ENCODE measurements at places on chromosomes 16 and 17. TPM values are rescaled to one million over a fixed set of nuclear protein-coding genes. Genes with fewer than 3 reads are reported as not detected.

COQ9 gene
- 36.4 TPM for total RNA-seq

KRT9 gene
- total RNA-seq: not detected

NOXO1 gene
- not detected for total RNA-seq

PPL gene
- not detected for total RNA-seq

DNA sequence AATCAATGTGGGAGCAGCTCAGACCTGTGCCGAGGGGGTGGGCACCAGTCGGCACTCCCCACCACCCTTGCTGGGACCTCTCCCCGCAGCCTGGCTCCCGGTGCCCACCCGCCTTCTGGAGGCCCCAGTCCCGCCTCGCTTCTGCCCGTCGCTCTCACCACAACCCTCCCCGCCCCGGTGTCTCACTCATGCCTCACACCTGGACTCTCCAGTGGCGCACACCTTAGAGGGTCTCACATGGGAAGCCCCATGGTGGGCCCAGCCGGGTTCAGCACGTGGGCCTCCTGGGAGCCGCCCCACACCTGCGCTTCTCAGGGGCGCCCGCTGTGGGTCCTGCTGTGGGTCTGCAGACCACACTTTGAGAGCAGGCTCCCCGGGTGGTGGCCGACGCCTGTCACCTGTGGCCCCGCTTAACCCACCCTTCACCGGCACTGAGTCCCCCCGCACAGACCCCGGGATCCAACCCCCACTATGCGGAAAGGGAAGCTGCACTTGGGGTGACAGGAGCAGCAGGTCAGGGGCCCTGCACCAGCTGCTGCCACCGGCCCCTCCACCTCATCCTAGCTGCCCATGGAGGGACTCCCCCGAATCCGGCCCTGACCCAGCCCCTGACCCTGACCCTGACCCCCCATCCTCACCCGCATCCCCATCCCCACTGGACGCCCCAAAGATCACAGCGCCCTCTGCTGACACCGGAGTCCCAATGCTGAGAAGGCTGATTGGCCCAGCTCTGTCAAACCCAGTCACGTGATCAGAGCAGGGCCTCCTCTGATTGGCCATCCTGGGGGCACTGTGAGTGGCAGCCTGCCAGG lies 27.4 kb upstream of the SLC38A10 start:
- ATAC-seq: peak; percentile 94

DNA sequence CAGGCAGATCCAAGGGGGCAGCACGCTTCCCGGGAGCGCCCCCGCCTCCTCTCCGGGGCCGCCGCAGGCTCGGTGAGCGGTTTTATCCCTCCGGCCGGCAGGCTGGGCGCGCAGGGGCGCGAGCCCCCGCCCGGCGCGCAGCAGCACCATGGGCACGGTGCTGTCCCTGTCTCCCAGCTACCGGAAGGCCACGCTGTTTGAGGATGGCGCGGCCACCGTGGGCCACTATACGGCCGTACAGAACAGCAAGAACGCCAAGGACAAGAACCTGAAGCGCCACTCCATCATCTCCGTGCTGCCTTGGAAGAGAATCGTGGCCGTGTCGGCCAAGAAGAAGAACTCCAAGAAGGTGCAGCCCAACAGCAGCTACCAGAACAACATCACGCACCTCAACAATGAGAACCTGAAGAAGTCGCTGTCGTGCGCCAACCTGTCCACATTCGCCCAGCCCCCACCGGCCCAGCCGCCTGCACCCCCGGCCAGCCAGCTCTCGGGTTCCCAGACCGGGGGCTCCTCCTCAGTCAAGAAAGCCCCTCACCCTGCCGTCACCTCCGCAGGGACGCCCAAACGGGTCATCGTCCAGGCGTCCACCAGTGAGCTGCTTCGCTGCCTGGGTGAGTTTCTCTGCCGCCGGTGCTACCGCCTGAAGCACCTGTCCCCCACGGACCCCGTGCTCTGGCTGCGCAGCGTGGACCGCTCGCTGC lies 832 bp downstream of the CDK5R1 start:
- peak; percentile 53 for ATAC-seq

- no peak for ATAC-seq
Observed at GRCh38 chr17:40579471-40579870, 14.2 kb upstream of the CCR7 start.

DNA sequence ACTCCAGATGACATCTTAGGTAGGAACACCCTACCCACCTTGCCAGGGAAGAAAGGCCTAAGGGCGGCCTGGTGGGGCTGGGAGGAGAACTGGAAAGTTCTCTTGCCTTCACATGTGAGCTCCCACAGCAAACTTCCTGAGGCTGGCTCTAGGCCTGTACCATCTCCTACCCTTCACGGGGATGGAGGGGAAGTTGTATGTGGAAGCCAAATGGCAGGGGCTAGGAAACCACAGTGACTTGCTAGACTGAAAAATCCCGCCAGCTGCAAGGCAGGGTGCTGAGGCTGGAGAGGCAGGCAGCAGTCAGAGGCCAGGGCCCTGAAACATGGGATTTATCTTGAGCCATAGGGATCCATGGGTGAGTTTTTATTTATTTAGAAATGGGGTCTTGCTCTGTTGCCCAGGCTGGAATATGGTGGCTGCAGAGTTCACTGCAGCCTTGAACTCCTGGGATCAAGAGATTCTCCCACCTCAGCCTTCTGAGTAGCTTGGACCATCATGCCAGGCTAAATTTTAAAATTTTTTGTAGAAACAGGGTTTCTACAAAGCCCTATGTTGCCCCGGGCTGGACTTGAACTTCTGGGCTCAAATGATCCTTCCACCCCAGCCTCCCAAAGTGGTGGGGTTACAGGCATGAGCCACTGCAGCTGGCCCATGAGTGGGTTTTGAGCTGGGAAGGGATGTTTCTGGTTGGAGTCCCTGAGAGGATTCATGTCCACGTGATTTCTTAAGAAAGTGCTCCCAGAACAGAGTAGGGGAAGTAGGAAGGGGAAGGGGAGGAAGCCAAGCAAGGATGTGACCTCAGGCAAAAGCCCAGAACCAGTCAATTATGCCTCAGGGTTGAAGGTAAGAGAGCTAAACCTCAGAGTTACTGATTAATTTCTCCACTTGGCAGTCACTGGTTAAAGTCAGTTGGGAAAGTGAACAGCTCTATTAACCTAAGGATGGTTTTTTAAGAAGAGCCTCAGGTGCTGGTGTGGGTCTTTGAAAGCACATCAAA lies 4.0 kb upstream of the KAT8 start:
- ATAC-seq: no peak

DNA sequence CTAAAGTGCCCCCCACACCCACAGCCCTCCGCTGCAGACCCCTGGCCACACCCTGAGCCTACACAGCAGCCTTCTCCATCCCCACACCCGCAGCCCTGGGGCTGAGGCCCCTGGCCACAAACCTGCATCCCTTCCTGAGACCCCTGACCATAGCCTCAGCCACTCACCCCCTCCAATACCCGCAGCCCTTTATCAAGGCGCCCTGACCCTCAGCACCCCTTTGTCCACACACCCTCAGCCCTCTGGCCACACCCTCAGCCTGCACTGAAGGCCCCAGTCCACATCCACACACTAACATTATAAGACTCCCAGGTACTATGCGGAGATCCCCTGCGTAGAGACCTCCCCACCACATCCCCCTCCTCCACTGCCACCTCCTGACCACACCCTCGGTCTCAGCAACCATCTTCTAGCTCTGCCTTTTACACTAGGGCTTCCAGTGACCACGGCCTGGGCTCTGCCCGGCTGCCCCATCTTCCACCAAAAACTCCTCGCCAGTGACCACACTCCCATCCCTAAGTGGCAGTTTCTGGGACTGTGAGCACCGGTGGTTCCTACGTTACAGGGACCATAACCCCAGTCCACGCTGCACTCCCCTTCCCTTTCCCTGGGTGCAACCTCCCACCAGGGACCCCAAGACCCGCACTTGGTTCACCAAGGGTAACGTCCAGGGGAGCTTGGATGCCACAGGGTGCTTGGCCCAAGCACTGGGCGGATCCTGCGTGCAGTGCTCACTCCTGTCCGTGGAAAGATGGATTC lies 818 bp downstream of the TPPP3 start:
- no peak for ATAC-seq

- ATAC-seq: no peak
Observed at GRCh38 chr16:66578651-66579531, at the start of gene CMTM2. Gene CMTM2, plus strand, starts transcription at chr16:66579463. Its CDS starts 145 bp downstream, at chr16:66579608.

GRCh38 chr17:80796430-80796861 lies 195.2 kb upstream of the CHMP6 start:
- ATAC-seq: peak; percentile 83

DNA sequence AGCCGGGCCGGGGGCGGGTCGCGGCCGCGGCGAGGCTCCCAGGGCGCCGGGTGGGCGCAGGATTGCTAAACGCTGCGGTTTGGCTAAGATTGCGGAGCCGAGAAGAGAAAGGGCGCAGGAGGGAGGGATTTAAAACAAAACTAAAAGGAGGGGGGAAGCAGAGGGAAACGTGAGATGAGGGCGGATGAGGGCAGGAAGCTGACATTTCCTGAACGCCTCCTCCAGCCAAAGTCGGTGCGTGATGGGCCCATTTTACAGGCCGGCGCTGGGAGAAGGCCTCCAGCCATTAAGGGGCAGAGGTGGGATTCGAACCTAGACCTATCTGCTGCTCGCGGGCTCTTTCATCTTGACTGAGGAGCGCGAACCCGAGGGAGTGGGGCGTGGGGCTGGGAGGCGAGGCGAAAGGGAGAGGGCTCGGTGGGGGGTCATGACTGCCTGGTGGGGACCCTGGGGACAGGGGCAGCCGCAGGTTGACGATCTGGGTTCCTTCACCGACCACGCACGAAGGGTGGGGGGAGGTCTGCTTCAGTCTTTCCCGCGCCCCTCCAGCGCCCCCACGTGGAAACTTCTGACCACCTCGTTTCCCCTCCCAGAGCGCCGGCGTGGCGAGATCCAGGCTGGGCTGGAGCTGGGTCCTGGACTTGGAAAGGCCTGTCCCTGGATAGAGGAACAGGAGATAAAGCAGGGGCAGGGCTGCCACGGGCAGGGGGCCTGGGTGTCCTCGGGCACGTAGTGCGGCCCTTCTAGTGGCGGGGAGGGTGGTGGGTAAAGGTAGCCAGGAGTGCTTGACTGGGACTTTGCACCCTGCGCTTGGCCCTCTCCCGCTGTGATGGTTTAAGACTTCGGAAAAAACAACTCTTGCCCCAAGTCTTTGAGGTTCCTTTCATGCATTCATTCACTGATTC lies 3.8 kb upstream of the TAC4 start:
- peak; percentile 73 for ATAC-seq

- peak; percentile 27 for ATAC-seq
Observed at GRCh38 chr16:4350365-4350786, 745 bp downstream of the PAM16 start.

DNA sequence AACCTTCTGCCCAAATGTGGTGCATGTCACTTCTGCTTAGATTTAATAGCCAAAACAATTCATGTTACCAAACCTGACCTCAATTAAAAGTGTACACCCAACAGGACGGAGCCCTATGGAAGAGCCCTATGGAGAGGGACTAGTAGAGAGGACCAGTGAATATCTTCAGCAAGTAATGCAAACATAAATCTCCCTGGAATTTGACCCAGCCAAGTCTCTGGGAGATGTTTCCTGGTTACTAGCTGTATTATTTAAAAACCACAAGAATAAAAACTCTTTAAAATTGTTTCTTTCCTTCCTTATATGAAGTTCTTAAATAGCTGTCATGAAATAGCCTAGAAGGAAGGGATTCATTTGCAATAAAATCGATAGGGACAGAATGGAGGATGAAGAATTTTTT lies 255.8 kb downstream of the CDH11 start:
- ATAC-seq: no peak

DNA sequence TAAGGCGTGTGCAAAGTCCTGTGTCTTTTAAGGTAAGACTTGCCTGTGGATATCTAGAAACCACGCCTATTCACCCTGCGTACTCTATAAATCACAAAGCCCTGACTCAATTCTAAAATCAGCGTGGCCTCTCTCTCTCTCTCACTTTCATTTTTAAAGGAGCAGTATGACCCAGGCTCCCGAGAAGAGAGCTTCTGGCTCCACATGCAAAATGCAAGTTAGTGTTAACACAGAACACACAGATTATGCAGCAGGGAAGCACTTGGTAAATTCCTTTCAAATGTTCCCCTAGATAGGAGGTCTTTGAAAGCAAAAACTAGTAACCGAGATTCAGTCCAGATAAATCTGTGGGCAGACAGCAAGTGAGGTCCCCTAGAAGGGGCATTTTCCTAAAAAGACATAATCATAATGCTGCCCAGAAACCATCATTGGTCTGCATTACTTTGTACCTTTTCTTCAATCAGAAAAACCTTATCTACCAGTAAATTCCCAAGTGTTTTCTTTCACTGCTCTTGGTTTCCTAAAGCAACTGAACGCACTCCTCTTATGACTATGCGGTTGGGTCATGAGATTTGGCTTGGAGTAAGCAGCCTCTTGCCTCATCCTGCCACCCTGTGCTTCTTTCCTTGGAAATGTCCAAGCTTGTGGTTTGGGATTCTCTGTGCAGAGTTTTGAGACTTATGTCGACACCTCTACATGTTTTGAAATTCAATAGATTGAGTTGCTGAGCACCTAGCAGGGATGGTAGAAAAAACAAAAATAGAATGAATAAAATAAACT lies 31.7 kb upstream of the KCNJ2 start:
- peak; percentile 95 for ATAC-seq

DNA sequence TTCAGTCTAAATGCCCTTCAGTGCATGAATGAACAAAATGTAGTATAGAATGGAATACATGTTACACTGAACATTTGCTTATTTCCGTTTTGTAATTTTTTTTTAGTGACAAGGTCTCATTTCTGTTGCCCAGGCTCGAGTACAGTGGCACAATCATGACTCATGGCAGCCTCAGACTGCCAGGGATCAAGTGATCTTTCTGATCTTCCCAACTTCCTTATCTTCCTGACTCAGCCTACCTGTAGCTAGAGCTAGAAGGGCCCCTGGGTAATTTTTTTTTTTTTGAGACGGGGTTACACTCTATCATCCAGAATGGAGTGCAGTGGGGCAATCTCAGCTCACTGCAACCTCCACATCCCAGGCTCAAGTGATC lies 7.3 kb upstream of the SLX4 start:
- peak; percentile 59 for ATAC-seq

DNA sequence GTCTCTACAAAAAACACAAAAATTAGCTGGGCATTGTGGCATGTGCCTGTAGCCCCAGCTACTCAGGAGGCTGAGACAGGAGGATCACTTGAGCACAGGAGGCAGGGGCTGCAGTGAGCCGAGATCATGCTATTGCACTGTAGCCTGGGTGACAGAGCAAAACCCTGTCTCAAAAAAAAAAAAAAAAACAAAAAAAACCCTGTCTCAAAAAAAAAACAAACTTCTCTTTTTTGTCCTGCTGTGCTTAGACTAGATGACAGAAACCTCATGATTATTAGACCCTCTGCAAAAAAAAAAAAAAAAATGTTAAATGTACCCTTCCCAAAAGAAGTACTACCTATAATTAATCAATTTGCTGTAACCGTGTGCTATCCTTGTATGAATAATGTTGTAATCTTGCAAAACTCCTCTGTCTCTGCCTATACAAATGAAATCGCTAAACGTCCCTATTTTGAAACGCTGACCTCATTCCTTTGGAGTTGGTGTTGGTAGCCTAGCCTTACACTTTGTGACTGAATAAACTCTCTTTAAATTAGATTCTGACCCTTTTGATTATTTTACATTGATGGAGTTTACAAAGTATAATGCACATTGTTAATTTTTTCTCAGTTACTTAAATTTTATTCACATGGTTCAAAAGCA lies 13.6 kb upstream of the DHRS7B start:
- ATAC-seq: no peak

Data from activated T-helper 17 cell treated with anti-CD3 and anti-CD28 coated beads, Interleukin-2, amount 50 U/mL, for 72 hours (primary cell).